ENCODE measurements at places on chromosomes 3 and 15.

- DNase-seq, result no peak
These were observed 66.9 kb downstream of the PRICKLE2 start for GRCh38 chr3:64158334-64158733.

DNA sequence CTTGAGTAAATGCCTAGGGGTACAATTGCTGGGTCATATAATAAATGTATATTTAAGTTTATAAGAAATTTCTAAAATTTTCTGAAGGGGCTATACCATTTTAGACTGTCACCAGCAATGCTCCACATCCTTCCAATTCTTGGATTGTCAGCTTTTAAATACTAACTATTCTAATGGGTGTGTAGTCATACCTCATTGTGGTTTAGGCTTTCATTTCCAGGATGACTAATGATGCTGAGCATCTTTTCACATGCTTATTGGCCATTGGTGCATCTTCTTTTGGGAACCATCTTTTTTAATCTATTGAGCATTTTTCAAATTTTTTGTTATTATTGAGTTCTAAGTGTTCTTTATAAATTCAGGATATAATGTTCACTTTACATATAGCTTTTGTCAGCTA lies 52.5 kb upstream of the CORO2B start:
- no peak for DNase-seq

GRCh38 chr3:52523386-52524257 lies 10.0 kb downstream of the NT5DC2 start:
- DNase-seq, result no peak

GRCh38 chr15:52150871-52151270 lies 38.3 kb upstream of the BCL2L10 start:
- DNase-seq, result no peak

GRCh38 chr15:36130641-36131310 lies 448.6 kb upstream of the CDIN1 start:
- no peak for DNase-seq

DNA sequence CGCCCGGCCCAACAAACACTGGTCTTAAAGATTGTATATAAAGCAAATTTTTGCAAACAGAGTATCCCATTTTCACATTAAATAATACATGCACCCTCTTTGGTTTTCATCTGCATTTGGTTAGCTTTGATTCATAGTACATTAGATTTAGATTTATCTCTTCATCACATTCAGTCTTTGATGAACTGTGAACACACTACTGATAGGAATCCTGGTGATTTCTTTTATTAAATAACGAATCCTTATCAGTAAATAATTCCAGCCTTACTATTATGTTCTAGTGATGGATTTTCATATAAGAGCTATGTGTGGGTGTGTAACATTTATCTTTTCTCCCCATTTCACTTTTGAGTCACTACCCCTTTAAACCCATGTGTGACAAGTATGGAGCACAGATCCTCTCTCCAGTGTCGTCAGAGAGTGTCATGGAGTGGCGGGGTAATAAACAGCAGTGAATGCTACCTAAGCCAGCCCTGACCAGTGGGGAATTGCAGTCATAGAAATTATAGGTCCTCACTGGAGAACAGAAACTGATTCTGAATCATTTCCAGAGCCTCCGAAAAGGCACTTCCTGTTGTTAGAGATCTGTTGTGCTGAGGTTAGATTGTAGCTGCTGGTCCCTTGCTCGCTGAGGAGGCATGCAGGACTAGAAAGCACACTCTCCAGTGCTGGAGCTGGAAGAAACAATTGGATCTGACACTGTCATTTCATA lies 22.0 kb downstream of the SLC7A14 start:
- DNase-seq, result no peak

GRCh38 chr3:98692787-98693473 lies 70.2 kb upstream of the ST3GAL6 start:
- DNase-seq, result no peak

DNA sequence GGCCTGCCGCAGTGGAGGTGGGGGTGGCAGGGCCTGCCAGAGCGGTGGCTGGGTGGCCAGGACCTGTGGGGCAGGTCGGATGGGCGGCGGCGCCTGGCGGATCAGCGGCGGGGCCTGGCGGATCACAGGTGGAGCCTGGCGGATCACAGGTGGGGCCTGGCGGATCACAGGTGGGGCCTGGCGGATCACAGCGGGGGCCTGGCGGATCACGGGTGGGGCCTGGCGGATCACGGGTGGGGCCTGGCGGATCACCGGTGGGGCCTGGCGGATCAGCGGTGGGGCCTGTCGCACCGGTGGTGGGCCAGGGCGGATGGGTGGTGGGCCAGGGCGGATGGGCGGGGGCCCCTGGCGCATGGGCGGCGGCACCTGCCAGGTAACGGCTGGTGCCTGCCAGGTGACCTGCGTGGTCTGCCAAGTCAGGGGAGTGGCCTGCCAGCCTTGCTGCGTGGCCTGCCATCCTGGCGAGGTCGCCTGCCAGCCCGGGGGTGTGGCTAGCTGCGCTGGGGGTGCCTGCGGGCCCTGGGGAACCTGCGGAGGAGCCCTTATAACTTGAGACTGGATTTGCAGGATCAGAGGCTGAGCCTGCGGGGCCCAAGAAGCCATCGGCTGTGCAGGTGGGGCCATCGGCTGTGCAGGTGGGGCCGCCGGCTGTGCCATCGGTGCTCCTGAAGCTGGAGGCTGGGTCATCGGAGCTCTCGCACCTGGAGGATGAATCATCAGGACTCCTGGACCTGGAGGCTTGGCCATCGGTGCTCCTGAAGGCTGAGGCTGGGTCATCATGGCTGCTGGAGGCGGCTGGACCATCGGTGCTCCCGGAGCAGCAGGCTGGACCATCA lies 1.3 kb downstream of the MAGEL2 start:
- DNase-seq, result no peak

GRCh38 chr15:41927536-41927935 lies 33.7 kb upstream of the SPTBN5 start:
- no peak for DNase-seq

- no peak for DNase-seq
These were observed 16.9 kb upstream of the SCAMP5 start for GRCh38 chr15:74978503-74978902.

DNA sequence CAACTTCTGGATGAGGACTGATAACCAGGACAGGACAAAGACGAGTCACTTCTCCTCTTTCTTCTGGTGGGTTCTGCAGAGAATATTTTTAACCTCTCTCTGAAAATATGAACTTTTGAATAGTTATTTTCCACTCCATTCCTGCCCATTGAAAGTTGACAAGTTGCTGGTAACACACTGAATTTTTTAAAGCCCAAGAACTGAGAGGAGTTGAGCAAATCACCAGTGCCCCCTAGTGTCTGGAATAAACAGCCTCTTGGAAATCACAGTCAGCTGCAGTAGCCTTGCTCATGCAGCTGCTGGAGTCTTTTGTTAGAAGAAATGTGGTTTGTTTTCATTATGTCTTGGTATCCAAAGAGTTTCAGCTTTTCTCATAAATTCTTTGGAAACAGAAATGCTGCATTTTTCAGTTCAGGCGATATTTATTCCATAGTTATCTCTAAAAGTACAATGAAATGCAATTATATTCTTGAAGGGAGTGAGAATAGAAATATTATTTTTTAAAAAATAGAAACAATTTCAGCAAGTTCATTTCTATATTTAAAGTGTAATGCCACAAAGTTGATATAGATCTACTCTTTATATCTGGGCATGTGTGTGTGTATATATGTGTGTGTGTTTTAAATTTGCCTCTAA lies 741.0 kb upstream of the CBLB start:
- peak; percentile 27 for DNase-seq

DNA sequence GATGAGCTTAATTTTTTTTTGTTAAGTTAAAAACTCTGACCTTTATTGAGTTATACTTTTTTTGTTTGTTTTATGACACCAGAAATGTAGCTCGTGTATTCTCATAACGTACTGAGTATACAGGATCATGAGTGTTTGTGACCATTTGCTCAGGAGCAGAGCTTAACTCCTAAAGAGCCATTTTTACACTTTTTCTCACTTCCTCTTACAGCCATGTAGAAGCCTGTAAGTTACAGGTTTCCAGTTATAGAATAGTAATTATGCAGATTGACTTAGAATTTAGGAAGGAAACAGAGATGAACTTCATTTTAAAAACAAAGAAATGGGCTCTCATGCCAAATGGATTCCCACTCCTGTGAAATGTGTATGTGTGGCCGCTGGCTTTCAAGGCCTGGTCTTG lies 151.7 kb downstream of the MCTP2 start:
- DNase-seq, result no peak

DNA sequence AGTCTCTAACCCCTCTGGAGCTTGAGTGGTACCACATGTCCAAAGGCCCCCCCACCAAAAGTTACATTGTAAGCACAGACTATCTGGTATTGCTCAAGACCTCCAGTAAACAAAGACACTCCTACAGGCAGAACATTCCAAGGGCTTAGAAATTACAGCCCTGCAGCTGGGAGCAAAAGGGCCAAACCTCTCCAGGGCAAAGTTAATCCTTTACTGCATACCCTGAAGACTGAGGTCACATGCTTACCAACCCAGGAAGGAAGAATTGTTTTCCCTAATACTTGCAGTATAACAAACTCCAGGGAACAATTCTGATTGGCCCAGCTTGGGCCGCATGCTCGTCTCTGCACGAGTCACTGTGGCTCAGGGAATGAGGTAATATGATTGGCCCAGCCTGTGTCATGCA lies 266.1 kb upstream of the NR2F2 start:
- no peak for DNase-seq

DNA sequence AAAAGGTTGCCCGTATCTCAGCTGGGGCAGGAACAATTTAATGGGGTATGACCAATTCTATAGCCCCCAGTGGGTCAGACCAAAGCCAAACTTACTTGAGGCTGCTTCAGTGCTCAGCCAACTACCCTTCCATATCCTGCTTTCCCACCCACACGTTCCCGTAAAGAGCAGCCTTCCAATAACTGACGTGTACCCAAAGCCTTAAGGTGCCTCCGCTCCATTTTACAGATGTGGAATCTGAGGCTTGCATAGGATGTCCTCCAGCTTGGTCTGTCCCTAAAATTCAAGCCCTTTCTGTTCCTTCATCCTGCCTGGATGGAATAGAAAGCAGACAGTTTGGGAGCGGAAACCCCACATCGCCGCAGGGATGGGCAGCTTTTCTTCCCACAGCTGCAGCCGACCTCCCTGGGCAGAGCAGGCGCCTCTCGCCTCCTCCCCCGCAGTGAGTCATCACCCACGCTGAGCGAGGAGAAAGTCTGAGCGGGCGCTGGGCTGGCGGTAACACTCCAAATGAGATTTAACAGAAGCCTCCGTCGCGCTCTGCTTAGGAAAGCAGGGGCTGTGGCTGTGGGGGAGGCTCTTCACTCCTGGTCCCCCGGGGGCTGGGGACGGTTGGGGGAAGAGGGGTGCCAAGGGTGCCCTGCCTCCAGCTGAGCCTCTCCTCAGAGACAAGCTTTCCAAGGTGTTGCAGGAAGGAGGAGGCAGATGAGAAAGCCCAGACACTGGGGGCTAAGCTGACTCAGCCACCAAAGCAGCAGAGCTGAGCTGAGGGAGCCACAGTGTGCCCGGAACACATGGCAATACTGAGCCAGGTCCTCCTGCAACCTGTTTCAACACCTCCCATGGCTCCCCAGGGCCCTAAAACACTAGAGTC lies 57.8 kb upstream of the HRH1 start:
- peak; percentile 54 for DNase-seq

Data from stimulated activated CD4-positive, alpha-beta T cell treated with anti-CD3 and anti-CD28 coated beads, Interleukin-1b, Interleukin-23, amount 100 ng/mL, for 1 hour (primary cell).